ENCODE measurements at places on chromosomes 11 and 22. TPM values are rescaled to one million over a fixed set of nuclear protein-coding genes. Genes with fewer than 3 reads are reported as not detected.

GRCh38 chr11:76243193-76243956 lies 37.1 kb upstream of the WNT11 start:
- DNase-seq, result no peak

DNA sequence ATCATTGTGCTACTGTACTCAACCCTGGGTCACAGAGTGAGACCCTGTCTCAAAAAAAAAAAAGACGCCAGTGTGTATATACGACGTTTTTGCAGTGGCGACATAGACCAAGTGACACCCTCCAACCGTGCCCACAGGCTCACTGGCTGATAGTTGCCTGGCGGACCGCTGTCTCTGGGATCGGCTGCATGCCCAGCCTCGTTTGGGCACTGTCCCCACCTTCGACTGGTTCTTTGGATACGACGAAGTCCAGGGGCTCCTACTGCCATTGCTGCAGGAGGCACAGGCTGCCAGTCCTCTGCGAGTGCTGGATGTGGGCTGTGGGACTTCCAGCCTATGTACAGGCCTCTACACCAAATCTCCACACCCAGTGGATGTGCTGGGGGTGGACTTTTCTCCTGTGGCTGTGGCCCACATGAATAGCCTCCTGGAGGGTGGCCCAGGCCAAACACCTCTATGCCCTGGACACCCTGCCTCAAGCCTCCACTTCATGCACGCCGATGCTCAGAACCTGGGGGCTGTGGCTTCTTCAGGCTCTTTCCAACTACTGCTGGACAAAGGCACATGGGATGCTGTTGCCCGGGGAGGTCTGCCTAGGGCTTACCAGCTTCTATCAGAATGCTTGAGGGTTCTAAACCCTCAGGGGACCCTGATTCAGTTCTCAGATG lies 1.3 kb downstream of the CSKMT start:
- no peak for DNase-seq

GRCh38 chr22:33542153-33542552 lies 378.1 kb downstream of the LARGE1 start:
- no peak for DNase-seq

- DNase-seq, result no peak
Measured at GRCh38 chr11:16727806-16728205, 10.6 kb upstream of the C11orf58 start.

DNA sequence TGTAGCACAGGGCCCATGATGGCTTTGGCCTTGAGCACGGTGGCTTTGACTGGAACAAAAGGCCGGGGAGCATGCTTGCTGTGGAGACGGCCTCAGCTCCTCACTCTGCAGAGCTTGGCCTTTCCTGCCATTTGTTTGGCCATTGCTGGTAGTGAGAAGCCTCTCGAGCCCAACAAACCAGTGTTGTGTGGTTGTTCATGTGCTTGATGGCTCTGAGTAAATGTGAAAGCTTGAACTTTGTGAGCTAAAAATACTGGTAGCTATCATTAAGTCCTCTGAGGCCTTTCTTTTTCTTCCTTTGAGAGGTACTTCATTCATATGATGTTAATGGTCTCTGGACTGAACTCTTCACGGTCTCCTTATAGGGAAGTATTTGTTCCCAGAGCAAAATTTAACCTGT lies 39.6 kb downstream of the NAT10 start:
- DNase-seq, result no peak

DNA sequence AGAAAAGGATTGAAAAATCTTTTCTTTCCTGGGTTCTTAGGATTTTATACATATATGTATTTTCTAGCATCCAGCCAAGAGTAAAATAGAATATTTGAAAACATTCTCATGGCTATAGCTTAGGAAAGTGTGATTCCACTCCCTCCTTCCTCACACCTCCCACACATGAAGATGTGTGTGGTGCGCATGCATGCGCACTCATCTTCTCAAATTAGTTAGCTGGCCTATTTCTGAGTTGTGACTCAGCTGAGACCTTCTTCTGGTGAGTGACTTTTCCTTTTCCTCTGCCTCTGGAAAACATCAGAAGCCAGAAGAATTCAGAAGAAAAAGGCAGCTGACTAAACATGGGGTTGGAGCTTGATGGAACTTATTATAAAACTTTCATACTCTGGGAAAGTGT lies 149.8 kb downstream of the OR4C45 start:
- DNase-seq, result no peak

- no peak for DNase-seq
Measured at GRCh38 chr22:37499027-37499707, 13.0 kb upstream of the MFNG start.

GRCh38 chr11:11764423-11764803 lies 77.4 kb upstream of the USP47 start:
- DNase-seq, result no peak

GRCh38 chr11:86050196-86050709 lies 18.6 kb downstream of the PICALM start:
- no peak for DNase-seq

DNA sequence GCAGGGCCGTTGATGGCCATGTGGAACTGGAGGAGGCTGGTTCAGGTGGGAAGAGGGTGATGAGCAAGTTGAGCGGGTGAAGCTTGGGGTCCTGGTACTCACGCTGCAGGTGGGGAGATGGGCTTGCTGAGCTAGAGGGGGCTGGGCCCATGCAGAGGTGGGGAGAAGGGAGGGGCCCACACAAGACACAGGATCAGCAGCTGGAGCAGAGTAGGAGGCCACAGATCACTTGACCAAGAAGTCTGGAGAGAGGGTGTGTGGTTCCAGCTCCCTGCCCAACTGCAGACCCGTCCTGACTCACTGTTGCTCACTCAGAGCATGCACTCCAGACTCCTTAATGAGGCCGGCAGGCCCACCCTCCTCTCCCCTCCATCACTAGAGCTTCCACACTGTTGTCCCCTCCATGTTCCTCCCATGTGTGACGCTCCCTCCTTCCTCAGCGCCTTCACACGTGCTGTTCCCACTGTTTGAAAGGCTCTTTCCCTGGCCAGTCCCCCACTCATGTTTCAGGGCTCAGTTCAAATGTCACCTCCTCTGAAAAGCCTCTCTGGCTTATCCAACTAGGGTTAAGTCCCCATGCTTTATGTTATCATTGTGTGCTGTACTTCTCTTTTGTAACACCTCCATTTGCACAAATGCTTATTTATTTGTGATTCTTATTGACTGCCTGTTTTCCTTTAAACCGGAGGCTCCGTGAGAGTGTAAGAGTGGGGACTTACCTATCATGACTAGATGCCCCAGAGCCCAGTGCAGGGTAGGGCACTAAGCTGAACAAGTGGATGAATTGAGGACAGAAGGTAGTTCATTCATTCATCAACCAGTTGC lies 2.3 kb downstream of the CCDC86 start:
- no peak for DNase-seq

- DNase-seq, result no peak
Measured at GRCh38 chr11:103700622-103701021, 335.8 kb upstream of the DDI1 start.

ST13 gene
- total RNA-seq, result 197 TPM

GRCh38 chr11:8408151-8408941 lies 144.7 kb upstream of the LMO1 start:
- DNase-seq, result no peak

POU2AF1 gene
- 0.24 TPM for total RNA-seq

GRCh38 chr11:10645212-10645795 lies 48.3 kb downstream of the IRAG1 start:
- no peak for DNase-seq
